AG10803 (cell line): ENCODE measurements at places on chromosomes 2 and 18.

DNA sequence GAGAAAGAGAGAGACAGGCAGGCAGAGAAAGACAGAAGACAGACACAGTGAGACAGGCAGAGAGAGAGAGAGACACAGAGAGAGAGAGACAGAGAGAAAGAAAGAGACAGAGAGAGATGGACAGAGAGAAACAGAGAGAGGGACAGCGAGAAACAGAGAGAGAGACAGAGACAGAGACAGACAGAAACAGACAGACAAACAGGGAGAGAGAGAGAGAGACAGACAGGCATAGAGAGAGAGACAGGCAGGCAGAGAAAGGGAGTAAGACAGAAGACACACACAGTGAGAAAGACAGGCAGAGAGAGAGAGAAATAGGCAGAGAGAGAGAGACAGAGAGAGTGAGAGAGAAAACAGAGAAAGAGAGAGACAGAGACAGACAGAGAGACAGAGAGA lies 105.3 kb upstream of the ANKRD30BL start:
- DNase-seq = no peak

- no peak for DNase-seq
Measured at GRCh38 chr2:235523486-235524150, 29.8 kb downstream of the AGAP1 start.

GRCh38 chr2:37766106-37766505 lies 94.7 kb upstream of the CDC42EP3 start:
- peak; percentile 51 for DNase-seq

GRCh38 chr2:128550389-128550788 lies 231.7 kb upstream of the HS6ST1 start:
- no peak for DNase-seq

GRCh38 chr18:56108478-56109367 lies 520.7 kb upstream of the TCF4 start:
- DNase-seq = no peak

DNA sequence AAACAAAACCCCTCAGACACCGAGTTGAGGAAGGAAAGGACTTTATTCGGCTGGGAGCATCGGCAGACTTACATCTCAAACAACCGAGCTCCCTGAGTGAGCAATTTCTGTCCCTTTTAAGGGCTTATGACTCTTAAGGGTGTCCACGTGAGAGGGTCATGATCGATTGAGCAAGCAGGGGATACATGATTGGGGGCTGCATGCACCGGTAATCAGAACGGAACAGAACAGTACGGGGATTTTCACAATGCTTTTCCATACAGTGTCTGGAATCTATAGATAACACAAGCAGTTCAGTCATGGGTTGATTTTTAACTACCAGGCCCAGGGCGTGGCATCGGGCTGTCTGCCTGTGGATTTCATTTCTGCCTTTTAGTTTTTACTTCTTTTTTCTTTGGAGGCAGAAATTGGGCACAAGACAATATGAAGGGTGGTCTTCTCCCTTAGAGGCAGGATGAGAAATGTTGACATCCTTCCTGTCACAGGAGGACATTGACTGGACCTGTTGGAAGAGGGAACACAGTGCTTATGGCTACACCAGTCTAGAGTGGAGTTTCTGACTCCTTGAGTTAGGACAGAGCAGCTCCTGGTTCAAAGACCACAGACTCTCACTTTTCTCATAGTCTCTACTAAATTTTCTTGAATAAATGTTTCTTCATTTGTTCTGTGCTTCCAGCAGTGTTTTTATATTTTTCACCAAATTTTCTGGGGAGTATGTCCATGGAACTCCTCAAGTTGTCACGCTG lies 35.8 kb downstream of the SPOPL start:
- no peak for DNase-seq

- no peak for DNase-seq
Measured at GRCh38 chr2:125398738-125399524, 1257.0 kb upstream of the GYPC start.

DNA sequence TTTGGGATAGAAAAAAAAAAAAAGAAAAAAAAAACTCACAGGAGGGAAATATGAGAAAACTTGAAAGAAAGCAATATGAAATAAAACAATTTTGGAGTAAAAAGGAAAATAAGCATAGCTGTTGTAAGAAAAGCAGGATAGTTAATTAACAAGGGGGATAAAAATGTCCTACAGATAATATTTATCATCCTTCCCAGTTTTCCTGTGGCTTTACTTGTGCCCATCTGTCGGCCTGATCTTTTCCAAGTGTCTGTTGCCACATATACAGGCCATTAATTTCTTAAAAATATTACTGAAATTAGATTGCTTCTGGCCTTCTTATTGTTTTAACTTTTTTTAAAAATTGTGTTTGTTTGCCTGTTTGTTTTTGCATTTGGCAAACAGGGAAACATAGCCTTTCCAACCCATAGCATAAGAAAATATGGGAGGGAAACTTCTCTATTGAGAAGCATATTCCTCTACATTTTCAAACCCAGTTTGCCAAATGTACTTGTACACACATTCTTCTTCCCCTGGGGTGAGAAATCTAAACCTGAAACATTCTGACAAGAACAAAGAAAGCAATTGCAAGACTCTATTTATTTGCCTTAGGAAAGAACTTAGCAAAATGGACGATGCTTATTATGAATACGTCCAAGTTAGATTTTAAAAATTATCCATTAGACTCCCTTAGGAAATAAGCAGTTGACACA lies 272.3 kb downstream of the CDH20 start:
- DNase-seq = no peak

DNA sequence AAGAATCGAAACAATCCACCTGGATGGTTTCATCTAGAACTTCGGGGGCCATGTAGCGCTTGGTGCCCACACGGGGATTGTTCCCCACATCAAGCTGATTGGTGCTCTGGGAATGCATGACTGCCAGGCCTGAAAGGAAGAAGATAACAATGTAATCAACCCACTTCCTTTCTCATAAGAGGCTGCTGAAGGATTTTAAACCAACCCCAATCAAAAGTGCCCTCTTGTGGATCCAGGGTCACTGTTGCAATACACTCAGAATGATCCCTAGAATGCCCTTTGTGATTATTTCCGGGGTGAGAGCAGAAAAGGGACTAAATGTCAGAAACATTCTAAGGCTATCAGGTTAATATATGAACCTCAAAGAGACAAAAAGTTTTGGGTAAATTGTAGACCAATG lies 115.2 kb downstream of the ACVR1 start:
- DNase-seq = no peak

- no peak for DNase-seq
Measured at GRCh38 chr2:99818842-99819241, 323.5 kb downstream of the AFF3 start.

DNA sequence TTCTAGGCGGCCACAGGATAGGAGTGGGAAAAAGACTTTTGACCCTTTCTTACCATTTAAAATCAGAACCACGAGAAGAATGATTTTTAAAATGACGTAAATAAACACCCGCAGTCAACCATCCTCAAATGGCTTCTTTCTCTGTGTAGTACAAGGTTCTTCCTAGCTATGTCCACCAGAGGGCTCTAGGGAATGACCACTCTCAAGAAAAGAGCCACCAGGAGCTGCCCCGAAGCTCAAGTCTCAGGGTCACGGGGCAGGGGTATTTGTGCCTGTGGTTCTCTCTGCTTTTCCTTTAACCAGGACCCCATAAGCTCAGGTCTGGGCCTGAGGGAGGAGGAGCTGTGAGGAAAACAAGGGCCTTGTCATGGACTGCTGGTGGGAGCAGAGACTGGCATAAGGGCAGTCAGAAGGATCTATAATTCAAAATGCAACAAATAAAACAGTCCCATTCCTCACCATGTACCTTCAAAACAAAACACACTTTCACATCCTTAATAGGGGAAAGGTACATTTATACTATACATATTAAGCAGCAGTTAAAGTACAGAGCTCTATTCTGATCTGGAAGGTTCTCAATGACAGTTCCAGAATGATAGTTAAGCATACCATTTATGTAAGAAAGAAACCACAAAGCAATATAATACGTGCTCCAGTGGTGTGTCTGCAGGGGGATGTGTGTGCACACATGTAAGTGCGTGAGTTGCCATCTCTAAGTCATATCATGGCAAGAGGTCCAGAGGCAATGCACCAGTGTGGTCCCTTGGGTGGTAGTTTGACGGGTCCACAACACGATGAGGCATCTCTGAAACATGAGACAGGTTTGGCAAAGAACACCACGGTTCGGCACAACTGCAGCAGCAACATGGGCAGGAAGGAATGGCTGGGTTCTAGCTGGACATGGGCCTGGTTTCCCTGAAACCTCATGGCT lies 18.6 kb downstream of the LYPD1 start:
- peak; percentile 66 for DNase-seq

GRCh38 chr2:96264656-96265348 lies 995 bp downstream of the TMEM127 start:
- DNase-seq = peak; percentile 15

DNA sequence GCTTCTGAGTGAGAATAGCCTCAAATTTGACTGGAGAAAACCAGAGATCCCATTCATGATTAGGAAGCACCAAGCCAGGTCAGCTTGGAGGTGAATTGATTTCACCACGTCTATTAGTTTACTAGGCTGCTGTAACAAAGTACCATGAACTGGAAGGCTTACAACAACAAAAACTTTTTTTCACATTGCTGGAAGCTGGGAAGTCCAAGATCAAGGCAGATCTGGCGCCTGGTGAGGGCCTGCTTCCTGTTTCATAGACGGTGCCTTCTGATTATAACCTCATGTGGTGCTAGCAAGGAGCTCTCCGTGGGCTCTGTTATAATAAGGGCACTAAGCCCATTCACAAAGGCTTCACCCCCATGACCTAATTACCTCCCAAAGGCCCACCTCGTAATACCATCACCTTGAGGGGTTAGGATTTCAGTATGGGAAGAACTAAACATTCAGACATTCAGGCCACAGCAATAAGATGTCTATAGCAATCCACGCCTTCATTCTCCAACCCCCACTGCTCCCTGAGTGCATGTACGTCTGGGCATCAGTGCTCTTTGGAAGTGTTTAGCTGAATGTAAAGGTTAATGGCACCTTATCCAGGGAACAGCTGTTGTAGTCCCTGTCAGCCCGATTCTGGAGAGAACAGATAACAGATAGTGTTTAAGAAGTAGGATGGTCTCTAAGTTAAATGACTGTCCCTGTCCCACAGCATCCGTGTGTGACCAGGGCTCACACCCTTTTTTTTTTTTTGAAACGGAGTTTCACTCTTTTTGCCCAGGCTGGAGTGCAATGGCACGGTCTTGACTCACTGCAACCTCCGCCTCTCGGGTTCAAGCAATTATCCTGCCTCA lies 89.2 kb downstream of the SOCS6 start:
- no peak for DNase-seq

DNA sequence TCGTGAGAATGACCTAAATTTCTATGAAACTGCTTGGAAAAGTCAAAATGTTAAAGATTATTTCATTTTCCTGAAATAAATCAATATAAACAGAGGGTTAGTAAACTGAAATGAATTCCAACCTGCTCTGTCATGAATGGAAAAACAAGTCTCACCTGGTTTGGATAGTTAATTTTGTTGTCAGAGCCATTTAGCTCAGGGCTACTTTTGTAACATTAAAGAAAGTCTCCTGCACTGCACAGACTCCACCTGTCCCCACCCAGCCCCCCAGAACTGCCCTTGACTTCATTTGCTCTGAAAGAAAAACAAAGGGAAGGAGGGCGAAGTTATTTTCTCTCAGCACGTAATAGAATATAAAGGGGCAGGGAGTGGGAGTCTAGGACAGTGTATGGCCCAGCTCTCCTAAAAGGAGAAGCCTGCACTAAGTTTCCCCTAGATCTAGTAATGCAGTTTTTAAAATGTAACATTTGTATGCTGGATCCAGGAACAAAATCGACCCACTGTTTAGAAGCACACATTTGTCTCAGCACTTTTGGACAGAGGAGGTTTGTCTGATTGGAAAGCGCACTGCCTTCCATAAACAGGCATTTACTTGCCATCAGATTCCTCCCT lies 54.2 kb upstream of the ACSL3 start:
- no peak for DNase-seq

- DNase-seq = no peak
Measured at GRCh38 chr2:48312126-48312525, 217.8 kb upstream of the STON1 start.
